ENCODE measurements at places on chromosomes 5 and 9. TPM values are rescaled to one million over a fixed set of nuclear protein-coding genes. Genes with fewer than 3 reads are reported as not detected.

SIT1 gene
- polyA plus RNA-seq, result 15.9 TPM

NUTM2G gene
- polyA plus RNA-seq, result 0.23 TPM

DNA sequence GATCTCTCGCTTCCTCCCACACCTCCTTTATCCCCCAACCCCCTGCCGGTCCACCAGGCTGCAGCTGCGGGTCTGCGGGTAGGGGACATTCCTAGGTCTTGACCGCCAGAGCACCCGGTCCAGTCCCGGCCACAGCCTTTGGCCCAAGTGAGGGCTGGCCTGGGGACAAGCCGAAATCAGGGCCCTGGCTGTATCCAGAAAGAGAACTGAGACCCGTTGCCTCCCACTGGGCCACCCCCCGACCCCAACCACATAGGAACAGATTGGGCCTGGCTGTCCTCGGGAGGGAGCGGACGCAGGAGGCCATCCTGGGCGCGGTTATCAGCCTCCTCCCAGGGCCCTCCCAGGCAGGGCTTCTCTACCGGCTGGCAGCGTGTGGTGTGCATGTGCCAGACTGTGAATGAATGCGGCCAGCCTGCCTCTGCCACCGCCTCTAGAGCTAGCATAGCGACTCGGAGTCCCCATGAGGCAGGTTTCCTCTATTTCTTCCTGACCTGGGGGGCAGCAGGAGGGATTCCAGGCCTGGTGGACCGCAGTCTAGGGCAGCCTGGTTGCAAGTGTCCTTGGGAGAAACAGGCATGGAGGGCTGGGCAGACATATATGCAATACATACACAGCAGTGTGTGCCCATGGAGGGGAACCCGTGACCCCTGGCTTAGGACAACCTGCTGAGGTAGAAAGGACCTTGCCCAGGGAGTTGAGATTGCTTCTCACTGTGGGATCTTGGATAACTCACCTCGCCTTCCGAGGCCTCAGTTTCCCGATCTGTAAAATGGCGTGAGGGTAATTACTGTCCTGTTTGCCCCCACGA is 1.2 kb downstream of the N4BP3 start:
- H3K36me3 ChIP-seq, result no peaks in the 10 kb centered on the region
- no peak overlapping the region for H3K4me3 ChIP-seq
- no peak for DNase-seq
- peaks cover 14% of the 10 kb centered on the region for H3K4me1 ChIP-seq
- H3K27ac ChIP-seq, result no peak overlapping the region

- DNase-seq, result no peak
- H3K4me3 ChIP-seq, result no peak overlapping the region
- no peaks in the 10 kb centered on the region for H3K36me3 ChIP-seq
- no peaks in the 10 kb centered on the region for H3K27me3 ChIP-seq
- H3K4me1 ChIP-seq, result no peaks in the 10 kb centered on the region
Observed at GRCh38 chr9:101711330-101711941, 27.0 kb downstream of the GRIN3A start.

DNA sequence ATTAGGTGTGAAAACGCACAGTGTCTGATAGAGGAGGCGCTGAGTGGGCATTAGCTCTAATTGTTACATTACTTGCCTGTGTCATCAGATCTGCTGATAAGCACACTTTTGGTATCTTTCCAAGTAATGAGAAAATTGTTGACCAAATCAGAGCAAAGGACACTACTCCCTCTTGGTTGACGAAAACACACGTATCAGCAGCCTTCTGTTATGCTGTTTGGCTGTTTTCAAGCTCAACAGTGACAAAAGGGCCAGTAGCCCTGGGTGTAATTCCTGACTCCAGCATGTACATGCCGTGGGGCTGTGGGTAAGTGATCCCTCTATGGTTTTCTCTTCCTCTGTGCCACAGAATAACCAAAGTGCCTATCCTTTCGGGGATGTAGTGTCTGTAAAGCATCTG is 151.4 kb downstream of the AUH start:
- no peak overlapping the region for H3K27ac ChIP-seq
- H3K27me3 ChIP-seq, result no peaks in the 10 kb centered on the region

DNA sequence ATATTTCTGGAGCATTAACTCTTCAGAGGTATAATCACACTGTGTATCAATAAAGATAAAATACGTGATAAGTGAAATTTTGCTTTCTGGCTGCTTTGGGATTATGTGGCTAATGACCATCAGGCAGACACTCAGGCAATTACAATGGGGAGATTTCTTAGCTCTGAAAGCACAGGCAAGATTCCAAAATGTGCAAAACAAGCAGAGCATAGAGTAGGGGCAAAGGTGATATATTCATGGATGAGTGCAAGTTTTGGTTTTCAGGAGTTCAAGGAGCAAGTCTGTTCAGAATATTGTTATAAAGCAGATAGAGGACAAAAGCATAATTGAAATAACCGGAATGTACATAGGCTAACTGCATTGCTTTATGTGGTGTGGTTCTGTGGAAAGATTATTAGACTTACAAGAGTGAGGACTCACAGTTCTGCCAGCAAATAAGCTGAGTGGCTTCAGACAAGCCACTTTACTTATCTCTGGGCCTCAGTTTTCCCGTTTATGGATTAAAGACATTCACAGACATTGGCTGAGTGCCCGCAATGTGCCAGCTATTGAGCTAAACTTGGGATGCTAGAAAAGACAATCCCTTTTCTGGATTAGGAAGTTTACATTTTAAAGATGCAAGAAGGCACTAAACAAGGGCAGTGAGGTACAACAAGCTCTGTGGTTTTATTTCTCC is 945.6 kb upstream of the ARRDC3 start:
- no peaks in the 10 kb centered on the region for H3K36me3 ChIP-seq
- no peak for DNase-seq
- no peaks in the 10 kb centered on the region for H3K27me3 ChIP-seq

GRCh38 chr9:89000371-89000781 is 9.1 kb downstream of the S1PR3 start:
- H3K27ac ChIP-seq, result peak overlapping the region; percentile 98
- H3K4me3 ChIP-seq, result no peak overlapping the region
- H3K36me3 ChIP-seq, result no peaks in the 10 kb centered on the region

- H3K27ac ChIP-seq, result no peak overlapping the region
- H3K27me3 ChIP-seq, result no peaks in the 10 kb centered on the region
- H3K4me1 ChIP-seq, result no peaks in the 10 kb centered on the region
- H3K4me3 ChIP-seq, result no peak overlapping the region
- DNase-seq, result no peak
Observed at GRCh38 chr5:10684303-10685086, 76.5 kb downstream of the DAP start.

DNA sequence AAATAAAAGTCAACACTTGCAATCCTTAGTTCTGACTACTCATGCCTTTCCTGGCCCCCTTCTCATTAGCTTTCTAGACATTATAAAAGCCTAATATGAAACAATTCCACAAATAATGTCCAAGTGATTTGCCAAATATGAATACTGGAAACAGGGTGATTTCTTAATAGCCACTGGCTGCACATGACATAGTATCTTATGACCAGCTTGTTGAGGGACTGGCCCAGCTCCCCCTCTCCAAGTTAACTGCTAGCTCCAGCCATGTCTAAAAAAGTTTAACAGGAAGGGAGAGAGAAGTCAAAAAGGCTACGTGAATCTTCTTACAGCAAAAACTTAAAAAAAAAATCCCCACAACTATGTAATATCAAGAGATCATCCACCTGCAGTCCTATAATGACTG is 1.5 kb downstream of the CERT1 start:
- no peaks in the 10 kb centered on the region for H3K27me3 ChIP-seq
- no peaks in the 10 kb centered on the region for H3K36me3 ChIP-seq
- H3K27ac ChIP-seq, result peak overlapping the region; percentile 95
- H3K4me1 ChIP-seq, result peaks cover 29% of the 10 kb centered on the region
- peak overlapping the region; percentile 91 for H3K4me3 ChIP-seq

Measured in sigmoid colon (tissue), 7 donors.